ENCODE measurements at places on chromosomes 7 and 10.

GRCh38 chr10:78947733-78948132, 121.0 kb upstream of the ZMIZ1 start:
- DNase-seq = no peak

GRCh38 chr10:100586959-100587358, 51.2 kb downstream of the HIF1AN start:
- DNase-seq = no peak

GRCh38 chr7:138602451-138602850, 98.7 kb downstream of the SVOPL start:
- DNase-seq = no peak

DNA sequence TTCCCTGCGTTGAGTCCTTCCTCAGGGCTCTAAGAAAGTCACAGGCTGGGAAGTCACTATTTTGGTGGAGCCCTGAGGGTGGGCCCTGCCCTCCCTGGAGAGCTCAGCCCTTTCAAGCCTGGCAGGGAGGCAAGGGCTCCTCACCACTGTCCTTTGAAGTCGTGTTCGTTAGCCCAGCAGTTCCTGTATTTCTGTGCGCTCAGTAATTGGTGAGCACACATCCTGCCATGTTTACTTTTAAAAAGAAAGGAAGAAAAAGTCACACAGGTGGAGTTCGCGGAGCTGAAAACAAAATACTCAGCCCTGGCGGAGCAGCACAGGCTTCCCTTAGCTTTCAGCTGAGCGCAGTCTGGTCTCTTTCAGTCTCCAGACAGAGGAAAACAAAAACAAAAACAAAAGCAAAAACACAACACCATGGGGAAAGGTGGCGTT, 37.1 kb downstream of the PRKCQ start:
- no peak for DNase-seq

DNA sequence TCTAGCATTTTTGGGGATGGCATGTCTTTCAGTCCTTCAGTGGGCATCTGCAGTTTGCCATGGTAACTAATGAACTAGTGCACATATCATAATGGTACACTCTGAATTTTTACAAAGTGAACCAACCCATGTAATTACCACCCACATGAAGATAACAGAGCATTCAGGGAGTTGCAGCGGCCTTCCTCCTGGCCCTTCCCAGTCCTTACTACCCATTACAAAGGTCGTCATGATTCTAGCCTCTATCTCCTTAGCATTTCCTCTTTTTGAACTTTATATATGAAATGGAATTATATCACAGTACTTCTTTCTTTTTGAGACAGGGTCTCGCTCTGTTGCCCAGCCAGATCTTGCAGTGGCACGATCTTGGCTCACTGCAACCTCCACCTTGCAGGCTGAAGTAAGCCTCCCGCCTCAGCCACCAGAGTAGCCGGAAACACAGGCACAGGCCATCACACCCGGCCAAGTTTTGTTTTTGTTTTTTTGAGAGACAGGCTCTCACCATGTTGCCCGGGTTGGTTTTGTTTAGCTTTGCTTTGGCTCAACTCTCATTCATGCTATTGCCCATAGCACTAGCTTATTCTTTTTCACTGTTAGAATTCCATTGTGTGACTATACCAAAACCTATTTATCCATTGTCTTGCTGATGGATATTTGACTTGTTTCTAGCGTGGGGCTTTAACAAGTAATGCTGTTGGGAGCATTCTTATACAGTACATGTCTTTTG, 79.2 kb downstream of the APBB1IP start:
- DNase-seq = no peak

DNA sequence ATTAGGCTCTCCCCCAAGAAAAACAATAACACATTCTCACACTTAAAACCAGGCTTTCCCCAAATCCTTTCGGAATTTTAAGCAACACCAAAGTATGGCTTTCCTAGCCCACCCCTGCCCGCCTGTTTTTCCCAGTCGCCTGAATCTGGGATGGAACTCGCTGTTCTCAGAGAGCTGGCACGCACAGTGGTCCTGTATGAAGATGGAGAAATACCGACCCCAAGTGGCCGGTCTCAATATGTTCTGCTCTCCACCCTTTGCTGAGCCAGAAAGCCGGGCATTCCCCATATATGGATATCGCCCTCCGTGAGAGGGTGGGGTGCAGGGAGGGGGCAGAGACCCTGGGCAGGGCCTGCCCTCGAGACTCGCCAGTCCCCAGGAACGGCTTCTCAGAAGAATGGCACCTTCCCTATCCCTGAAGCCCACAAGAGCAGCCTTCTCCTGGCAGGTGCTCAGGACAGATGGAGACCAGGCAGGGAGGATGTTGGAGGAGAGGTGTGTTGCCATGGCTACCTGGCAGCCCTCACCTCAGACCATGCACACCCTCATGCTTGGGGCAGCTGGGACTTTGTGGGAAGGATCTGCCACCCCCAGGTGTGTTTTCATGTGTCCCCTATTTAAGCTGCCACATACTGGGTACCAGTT, 3.4 kb downstream of the TACR2 start:
- no peak for DNase-seq

DNA sequence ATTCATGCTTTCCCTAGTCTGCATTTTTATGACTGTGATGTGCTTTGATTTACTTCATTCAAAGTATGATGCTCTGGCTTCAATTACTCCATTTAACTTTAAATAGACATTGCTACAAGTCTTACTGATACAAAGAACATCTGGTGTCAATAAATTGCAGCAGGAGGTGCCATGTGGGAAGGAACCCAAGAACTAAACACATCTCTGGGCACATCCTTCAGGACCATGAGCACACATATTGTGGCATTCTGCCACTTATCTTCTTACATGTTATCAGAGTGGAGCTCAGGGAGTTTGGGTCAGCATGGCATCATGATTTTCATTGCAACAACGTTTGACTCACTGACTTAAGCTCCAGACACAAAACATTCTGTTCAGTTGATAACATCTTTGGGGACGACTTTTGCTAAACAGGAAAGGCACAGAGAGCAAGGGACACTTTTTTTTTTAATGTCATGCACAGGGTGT, 227.0 kb downstream of the DKK1 start:
- no peak for DNase-seq

DNA sequence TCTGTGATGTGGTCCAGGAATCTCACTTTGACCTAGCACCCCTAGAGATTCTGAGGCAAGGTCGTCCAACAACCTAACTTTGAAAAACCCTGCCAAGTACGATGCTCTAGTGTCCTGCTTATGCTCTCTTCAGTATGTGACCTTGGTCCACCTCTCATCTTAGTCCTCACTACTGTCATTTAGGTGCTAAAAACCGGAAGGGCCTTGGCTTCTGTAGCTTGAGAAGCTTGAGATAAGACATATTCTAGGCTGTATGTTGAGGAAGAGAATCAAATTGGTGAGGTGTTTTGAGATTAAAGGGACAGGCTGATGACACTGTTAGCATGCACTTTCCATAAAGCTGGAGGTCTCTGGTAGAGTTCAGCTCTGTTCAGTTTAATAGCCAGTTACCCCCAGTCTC, 57.0 kb upstream of the MTPN start:
- no peak for DNase-seq

- DNase-seq = no peak
Observed at GRCh38 chr7:11300241-11300640, 326.6 kb downstream of the PHF14 start.

DNA sequence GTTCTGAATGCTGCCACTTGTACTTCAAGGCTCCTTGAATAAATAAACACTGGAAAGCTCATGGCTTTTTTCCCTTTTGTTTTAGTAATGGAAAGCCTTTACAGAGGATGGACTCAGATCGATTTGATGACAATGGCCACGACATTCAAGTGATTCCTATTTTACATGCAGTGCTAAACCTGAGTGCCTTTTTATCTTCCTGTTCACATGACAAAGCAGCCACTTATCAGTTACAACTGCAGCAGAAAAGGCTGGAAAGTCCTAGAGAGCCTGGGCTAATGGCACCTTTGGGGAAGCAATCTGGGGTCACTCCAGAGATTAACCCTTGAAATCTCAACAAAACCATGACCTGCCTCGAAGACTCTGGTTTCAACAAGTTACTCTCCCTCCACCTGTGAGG, 249.0 kb upstream of the AUTS2 start:
- DNase-seq = no peak
